SK-N-DZ (cell line): ENCODE measurements at places on chromosomes 5 and 9.

GRCh38 chr5:83069096-83069799, 7.9 kb downstream of the TMEM167A start:
- no peak for DNase-seq

DNA sequence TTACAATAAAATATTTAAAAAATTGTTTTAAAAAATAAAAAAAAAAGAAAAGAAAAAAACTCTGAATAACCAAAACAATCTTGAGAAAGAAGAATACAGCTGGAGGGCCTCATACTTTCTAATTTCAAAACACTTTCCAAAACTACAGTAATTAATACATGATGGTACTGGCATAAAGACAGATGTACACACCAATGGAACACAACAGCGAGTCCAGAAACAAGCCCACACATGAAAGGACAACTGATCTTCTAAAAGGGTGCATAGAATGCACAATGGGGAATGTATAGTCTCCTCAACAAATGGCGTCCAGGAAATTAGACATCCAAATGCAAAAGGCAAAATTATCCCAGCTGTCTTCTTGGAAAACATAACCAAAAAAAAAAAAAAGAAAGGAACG, 99.6 kb downstream of the LURAP1L start:
- DNase-seq, result no peak

GRCh38 chr5:148641735-148642134, 12.6 kb downstream of the HTR4 start:
- DNase-seq, result no peak

DNA sequence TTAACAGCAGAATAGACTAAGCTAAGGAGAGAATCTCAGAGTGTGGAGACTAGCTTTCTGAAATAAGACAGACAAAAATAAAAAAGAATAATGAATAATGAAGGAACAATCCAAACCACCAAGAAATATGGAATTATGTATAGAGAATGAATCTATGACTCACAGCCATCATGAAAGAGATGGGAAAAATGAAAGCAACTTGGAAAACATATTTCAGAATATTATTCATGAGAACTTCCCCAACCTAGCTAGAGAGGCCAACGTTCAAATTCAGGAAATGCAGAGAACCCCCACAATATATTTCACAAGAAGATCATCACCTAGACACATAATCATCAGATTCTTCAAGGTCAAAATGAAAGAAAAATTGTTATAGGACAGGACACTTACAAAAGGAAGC, 349.0 kb upstream of the MPDZ start:
- DNase-seq, result no peak

DNA sequence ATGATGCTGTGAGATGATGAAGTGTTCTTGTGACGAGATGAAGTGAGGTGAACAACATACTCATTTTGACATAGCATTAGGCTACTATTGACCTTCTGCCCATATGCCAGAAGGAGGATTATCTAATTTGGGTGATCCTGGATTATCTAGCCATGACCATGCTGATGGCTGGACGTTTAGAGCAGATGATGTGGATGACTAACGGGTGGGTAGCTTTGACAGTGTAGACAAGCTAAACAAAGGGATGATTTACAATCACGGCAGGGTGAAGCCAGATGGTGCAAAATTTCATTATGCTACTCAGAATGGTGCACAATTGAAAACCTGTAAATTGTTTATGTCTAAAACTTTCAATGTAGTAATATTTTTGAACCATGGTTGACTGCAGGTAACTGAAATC, 2403.4 kb upstream of the ACO1 start:
- DNase-seq, result peak; percentile 34

DNA sequence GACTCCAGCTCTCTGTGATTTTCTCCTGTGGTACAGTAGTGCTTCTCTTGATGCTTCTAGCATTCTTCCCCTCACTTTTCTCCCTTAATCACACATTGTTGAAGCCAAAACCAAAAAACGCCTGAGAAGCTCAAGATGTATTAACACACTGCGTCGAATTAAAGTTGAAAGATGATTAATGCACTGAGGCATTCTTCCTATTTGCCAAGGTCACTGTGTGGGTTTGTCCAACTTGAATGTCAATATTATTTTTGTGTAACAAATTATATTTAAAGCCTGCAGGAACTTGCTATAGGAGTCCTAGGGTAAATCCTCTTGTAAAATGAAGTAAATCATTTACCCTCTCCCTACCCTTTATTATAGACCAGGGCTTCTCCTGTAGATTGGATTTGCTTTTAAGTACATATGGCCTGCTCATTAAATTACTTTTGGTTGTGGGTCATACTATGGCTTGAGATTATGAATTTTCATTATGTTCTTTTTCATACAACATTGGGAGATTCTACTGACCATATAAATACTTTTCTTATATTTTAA, 68.1 kb downstream of the GDA start:
- no peak for DNase-seq

GRCh38 chr9:126670270-126670669, 56.5 kb downstream of the LMX1B start:
- DNase-seq, result no peak

- DNase-seq, result no peak
Measured at GRCh38 chr5:159403906-159404681, 73.8 kb upstream of the IL12B start.

DNA sequence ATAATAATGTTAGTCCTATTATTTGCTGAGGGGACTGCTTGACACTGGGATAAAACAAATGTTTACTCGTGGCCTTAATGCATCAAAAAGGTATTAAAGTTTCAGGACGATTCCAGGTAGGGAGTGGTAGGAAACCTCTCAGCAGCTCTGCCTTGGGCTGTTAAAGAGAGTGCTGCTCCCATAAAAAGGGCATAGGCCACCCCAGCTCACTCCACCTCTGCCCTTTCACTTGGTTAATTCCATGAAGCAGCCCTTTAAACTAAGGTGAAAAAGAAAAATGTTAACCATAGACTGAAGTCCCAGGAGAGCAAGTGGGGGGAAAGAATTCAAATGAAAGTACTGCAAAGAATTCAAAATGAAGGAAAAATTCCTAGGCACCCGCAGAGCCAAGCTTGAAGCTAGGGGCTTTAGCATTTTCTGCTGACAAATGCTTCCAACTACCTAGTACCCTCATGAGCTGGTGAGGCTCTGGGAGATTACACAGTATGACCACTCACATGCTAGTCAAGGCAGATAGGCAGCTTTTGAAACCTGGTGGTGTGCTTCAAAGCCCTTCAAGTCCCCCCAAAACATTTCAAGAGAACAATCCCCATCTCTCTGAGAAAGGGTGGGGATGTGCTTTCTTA, 8.5 kb downstream of the KLF9 start:
- no peak for DNase-seq

GRCh38 chr9:90967145-90967538, 165.5 kb downstream of the SYK start:
- no peak for DNase-seq

DNA sequence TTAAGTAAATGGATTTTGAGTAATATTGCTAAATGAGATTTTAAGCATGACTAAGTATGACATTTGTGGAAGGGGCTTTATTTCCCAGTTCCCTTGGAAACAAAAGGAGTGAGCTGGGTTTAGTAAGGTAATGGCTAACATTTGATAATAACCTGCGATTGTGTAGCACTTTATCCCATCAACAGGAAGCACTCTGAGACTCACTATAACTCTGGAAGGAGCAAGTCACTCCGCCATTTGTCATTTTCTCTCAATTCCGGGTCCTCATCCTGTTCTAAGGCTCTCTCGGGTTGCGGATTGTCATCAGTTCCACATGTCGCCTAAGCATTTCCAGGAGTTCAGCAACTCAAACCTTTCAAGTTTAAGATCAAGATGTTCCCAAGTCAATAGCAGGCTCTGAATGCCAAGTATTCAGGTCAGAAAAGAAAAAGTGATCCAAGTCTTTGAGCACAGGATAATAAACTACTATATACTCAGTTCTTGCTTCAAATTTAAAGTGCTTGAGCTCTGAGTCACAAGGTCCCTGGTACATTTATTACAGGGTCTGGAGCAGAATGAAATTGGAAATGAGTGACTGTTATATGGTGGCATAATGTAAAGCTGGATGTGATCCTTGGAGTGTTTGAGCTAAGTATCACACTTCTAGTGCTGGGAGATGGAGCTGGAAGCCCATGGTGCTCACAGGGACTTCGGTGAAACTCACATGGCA, 39.3 kb downstream of the CAPSL start:
- no peak for DNase-seq

DNA sequence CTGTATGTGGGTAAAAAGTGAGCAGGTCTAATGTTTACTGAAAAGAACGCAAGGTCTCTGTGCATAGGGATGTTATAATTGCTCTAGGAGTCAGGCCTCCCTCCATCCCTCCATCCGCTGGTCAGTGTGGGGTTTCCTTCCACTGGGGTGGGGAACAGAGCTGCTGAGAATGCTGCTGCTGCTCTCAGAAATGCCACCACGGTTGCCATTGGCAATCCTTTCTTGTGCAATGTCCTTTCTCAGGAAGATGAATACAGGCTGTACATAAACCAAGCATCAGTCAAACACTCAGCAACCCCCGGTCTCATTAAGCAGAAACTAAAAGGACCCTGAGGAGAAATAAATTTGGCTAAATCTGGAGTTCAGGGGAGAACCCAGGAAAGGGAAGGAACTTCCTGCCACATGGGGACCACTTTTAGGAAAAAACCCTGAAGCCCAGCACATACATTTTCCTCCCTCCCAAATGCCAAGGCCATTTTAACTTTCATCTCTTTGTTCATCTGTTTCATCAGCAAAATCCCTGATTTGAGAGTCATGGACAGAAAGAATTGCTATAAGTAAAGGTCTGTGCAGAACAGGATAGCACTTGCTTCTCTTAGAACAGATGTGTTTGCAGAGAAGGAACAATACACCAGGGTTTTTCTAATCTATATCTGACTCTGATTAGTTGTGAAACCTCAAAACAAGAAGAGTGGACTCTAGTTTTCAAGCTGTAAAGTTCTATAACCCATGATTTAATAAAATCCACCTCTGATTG, 70.4 kb upstream of the SLC1A3 start:
- DNase-seq, result no peak

DNA sequence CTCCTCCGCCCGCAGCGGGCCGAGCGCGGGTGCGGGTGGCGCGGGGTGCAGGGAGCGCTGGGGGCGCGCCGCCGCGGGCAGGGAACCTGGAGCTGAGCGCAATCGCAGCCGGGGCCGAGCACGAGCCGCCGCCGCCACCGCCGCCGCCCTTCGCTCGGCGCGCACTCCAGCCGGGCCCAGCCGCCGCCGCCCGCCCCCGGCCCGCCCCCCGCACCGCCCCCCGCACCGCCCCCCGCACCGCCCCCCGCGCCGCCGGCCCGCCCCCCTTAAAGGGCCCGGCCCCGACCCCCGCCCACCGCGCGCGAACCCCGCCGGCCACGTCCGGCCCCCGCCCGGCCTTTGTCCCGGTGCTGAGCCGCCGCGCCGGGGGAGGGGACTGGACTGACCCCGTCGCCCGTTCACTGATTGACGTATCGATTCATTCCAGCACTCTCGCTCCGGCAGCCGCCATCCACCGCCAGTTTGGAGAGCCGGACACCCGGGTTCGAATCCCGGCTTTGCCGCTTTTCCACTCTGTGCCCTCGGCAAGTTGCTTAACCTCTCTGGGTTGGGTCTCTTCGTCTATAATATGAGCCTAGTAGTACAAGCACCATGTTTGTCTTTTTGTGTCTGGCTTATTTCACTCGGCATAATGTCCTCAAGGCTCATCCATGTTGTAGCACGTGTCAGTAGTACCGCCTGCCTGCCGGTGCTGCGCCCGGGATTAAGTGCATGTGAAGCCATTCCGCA, at the start of gene SH3PXD2B:
Gene SH3PXD2B (minus strand): TSS at position 168 of the 729 bp plus-strand sequence. CDS start 173 bp downstream, outside the sequence.
- DNase-seq, result peak; percentile 74

DNA sequence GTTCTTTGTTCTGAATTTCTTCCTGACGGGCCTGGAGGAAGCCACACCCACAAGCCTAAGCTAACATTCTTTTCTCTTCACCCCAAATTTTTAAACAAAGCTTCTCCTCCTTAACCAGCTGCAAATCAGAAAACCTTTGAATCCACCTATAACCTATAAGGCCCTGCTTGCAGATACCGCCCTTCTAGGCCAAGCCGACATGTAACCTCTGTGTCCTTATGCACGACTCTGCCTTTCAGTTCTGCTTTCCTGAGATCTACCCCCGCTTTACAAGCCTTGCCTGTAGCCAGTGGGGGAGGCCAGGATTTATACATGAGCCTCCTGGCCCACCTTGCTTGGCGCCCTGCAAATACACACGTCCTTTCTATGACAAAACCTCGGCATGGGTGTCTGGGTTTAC, 19.3 kb downstream of the BRD9 start:
- no peak for DNase-seq

GRCh38 chr9:14957109-14957508, 46.9 kb upstream of the FREM1 start:
- no peak for DNase-seq

DNA sequence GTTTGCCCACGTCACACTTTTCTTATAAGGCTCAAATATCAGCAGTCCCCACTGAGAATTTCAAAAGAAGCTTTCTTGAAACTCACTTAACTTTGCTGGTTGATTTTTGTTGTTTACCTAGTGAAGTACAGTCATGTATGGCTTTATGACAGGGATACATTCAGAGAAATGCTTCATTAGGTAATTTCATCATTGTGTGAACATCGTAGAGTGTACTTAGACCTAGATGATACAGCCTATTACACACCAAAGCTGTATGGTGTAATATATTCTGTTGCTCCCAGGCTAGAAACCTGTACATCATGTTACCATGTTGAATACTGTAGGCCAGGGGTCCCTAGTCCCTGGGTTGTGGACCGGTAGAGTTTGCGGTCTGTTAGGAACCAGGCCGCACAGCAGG, 177.0 kb downstream of the ARRDC3 start:
- DNase-seq, result no peak

DNA sequence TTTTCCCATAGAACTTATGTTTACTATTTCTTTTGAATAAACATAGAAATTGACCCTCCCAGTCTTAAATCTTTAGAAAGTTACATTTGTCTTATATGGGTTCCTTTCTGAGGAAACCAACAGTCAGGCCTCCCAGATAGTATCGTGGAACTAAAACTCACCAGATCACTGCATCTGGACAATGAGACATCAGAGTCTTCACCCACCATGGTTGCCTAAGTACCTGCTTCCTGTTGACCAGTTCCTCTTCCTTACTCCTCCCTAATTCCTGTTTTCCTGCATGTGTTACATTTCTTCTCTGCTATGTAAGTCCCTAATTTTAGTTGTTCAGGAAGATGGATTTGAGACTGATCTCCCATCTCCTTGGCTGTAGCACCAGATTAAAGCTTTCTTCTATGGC, 462.2 kb downstream of the DIRAS2 start:
- DNase-seq, result no peak

DNA sequence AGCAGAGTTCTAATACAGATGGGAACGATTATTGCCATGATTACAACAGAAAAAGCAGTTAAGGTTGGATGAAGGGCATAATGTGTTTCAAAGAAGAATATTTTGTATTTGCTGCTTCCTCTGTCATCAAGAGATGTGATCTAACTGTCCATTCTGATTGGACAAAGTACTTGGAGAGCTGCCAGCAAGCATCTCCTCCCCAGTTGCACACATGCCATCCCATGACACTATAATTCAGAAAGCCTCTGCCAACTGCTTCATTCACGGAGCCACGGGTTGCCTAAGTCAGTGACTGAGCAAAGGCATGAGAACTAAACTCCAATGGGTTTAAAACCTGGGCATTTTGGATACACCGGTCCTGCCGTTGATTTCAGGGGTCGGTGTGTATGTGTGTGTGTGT, 253.8 kb downstream of the CRB2 start:
- no peak for DNase-seq
